ENCODE measurements at places on chromosomes 1 and 21.

- no peak for DNase-seq
Measured at GRCh38 chr1:54379555-54380289, 26.5 kb downstream of the SSBP3 start.

GRCh38 chr1:149945206-149945605 lies 8.5 kb upstream of the MTMR11 start:
- DNase-seq = no peak

GRCh38 chr1:26728645-26729044 lies 32.8 kb downstream of the ARID1A start:
- DNase-seq = no peak

- no peak for DNase-seq
Measured at GRCh38 chr1:230312676-230313075, 113.5 kb downstream of the PGBD5 start.

DNA sequence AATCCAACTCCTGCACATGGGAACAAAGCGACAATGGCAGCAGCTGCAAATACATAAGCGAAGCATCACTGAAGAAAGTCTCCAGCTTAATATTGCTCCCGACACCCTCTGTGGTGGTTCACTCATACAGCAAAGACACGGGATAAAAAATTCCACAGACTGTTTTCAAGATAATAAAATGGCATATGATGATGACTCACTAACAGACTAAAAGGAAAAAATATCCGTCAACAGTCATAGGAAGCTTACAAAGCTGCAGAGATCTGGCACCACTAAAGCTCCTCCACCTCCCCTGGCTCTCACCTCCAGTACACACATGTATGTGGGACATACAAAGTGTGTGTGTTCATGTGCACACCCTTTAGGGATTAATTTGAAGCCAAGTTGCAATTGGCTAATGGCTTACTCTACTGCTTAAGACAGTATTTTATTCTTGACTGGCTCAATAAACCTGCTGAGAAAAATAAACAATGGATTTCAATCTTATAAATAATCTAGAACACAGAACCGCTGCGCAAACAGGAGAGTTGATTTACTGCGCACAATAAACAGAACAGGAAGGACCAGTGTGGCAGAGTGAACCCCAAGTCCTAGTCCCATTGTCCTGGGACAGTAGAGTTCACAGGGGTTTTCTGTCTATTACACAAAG lies 94.4 kb downstream of the SLC45A1 start:
- no peak for DNase-seq

DNA sequence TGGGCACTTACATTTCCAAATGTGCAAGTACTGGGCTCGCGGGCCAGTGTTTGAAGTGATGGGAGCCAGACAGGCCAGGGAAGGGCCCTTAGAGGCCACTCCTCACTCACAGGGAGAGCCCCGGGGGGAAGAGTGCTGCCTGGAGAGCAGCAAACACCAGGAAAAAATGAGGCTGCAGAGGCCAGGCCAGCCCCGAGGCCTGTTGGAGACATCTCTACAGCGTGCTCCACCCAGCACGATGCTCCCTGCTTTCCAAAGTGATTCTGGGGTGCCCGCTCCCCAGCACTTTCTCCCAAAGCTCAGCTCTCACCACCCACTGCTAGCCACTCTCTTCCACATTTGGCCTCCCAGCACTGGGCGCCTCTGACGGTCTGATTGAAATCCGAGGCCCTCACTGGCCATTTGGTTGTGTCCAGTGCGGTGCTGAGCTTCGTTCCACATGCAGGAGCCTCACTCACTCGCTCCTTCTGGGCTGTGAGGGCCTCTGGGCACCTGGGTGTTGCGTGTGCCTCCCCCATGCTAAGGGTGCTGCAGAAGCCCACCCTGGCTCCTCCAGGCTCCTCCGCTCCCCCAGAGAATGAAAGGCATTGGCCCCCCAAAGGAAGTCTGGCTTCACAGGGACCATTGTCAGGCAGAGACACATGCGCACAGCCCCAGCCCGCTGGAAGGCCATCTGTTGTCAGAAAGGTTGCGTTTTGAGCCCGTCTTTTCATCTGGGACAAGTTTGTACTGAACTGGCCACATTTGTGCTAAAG lies 385.4 kb upstream of the VAMP3 start:
- peak; percentile 49 for DNase-seq

DNA sequence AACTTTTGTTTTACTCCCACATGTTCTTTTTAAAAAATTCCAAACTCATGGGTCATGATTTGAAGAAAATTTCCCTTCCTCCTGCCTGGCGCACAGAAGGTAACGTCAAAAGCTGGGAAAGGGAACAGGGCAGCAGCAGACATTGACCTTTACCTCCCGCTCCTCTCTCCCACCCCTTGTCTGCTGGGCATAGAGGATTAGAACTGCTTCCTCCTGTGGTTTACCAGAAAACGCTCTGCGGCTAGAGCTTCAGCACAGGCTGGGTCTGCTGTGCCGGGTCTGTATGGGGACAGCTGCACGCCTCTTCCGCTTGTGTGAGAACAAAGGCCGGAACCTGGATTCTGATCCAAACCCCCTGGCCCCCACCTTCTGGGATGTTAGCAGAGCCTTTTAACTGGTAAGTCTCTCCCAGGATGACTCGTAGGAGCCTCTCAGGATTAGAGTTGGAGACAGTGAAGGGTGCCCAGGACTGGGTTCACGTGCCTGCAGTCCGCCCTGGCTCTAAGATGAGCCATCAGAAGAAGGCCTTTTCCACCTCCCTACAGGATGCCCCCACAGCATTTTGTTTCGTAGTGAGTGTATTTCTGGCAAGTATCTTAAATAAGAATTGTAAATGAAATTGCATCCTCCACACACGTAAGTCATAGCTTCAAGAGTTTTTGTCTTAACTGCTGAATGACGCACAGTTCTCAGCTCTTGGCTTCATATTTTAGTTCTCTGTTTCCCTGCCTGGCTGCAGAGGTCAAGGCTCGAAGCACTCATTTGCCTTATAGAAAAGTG lies 5.2 kb downstream of the H6PD start:
- DNase-seq = no peak

DNA sequence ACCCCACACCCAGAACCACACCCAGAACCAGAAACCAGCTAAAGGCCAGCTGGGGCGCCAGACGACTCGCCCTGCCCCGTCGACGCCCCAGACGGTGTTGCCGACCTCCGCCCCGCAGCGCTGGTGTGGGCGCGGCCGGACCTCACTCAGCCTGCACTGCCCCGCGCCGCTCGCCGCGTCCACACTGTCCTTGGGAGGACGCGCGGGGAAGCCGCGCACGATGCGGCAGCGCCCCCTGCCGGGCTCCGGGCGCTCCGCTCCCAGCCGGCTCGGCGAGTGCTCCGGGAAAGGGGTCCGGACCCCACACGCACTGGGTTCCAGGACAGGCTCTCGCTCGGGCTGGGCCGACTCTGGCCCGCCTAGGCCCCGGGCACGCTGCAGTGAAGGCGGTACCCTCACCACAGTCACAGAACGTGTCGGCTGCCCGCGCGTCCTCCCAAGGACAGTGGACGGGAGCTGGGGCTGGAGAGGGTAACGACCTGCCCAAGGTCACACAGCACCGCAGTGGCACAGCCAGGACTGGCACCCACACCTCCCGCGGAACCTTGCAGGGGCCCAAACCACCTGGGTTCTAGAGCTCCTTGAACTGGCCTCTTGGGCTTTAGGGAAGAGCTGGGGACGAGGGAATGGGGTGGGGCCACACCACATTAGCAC lies 90.2 kb downstream of the DMRTA2 start:
- DNase-seq = peak; percentile 84

DNA sequence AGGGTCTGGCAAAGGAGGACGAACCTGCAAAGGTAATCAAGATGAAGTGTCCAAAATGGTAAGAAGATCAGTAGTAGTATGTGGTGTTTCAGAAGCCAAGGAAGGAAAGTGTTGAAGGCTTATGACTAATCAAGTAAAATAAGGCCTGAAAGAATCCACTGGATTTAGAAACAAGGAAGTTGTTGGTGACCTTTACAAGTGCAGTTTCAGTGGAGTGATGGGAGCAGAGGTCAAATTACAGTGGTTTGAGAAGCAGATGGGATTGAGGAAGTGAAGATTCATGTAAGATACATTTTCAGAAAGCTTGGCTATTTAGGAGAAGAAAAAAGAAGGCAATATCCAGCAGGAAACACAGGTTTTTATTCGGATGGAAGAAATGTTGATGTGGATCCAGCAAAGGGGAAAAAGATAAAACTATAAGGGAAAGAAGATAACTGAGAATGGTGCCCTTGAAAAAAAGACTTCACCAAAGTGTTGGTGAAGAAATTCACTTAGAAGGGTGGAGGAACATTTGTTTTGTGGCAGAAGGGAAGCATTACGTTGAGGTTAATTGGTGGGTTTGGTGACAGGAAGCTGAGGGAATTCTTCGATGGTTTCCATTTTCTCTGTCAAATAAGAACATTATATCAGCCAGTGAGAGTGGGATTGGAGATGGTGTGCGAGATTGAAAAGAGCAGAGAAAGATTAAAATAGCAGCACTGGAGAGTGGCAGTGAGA lies 2.1 kb downstream of the ARMH1 start:
- no peak for DNase-seq

DNA sequence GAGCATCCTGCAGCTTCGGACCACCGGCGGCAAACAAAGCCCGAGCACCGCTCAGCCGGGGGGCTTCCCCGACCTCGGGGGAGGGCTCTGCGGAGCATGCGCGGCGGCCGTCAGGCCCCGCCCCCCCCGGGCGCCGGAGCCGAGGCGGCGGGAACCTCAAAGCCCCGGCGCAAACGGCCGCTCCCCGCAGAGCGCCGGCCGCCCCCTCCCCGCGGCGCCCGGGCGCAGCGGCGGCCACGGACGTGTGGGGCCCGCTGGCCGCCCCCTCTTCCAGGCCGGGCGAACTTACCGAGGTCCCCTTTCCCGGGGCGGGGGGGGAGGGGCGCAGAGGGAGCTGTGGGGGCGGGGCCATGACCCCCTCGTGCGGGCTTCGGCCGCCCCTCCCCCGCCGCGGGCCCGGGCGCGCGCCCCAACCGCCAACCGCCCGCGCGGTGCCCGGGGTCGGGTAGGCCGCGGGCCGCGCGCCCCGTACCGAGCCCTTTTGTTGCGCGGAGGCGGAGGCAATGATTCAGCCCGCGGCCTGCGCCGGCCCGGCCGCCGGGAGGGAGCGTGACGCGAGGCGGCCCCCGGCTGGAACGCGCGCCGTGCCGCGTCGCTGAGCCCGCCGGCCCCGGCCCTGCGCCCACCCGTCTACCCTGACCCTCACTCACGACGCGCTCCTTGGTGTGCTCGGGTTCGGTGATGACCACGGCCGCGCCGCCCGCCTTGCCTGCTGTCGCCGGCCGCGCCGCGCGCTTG lies 1.7 kb downstream of the RCC2 start:
- DNase-seq = no peak

All from ELF-1 (cell line).